Stimulated activated CD8-positive, alpha-beta memory T cell treated with anti-CD3 and anti-CD28 coated beads, Interleukin-4, amount 100 ng/mL, for 24 hours (primary cell): ENCODE measurements at places on chromosomes 6 and 20.

DNA sequence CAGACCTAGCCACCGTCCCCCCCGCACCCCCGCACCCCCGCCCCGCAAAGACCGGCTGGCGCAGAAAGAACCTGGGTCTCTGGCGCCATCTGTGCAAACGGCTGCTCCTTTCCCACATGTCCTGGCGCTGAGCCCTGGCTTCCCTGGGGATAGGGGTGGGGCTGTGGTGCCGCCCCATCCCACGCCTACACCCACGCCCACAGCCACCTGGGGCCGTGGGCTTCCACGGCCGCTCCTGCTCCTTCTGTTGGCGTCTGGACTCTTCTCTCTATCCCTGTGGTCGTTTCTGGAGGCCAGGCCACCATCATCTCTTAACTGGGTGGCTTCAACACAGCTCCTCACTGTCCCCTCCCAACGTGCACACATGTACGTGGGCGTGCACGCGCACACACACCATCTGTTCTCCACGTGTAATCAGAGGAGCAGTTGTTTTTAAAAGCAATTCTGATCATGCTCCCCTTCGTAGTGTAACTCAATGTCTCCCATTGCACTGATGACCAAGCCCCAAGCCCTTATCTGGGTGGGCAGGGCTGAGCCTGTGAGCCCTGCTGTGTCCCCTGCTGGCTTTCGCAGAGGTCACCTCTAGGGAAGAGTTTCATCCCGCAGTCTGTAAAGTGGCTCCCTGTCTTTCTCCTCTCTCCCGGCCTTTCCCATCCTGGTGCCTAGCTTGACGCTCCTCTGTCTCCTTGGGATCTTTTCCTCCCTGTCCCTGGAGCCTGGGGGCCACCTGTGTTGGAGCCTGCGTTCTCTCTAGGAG is 31.9 kb upstream of the FAM83D start:
- DNase-seq: no peak

- DNase-seq: no peak
These were observed 310.5 kb downstream of the TAF4 start for GRCh38 chr20:61754976-61755778.

DNA sequence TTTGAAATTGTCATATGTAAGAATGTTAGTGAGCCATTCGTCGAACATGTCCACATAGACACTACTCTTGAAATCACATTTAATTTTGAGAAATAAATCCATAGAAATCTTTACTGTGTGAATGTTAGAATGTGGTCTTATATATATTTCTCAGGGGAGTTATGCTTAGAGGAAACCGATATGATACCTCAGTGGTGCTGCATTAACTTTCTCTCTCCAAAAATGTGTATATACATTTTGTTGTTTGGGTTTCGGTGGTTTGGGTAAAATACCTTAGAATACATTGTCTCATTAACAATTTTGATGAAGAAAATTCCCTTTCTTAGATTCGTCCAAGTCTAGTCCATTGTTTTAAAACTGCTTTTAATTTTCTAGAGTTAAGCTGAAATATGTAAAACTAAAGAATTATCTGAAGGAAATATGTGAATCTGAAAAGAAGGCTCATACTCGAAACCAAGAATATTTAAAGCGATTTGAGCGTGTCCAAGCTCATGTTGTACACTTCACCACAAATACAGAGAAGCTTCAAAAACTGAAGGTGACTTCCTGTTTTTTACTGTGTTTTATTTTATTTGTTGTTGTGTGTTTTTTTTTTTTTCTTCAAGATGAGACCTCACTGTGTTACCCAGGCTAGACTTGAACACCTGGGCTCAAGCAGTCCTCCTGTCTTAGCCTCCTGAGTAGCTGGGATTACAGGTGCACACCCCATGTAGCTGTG is 10.3 kb downstream of the KIZ start:
- no peak for DNase-seq

DNA sequence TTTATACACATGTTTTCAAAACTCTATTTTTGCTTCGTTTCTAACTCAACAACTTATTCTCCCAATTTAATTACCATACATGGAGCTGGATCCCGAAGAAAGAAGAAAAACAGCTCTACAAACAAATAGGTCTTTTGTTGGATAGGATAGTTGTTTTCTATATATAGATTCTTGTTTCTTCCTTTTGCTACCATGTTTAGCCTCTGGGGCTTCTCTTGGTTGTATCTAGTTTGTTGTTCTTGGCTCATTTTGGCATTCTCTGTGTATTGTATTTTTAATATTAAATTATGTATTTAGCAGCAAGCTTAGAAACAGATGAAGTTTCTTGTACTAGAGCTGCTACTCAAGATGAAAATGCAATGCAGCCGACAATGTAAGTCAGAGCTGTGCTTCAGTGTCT is 60.9 kb downstream of the PLCB4 start:
- DNase-seq: no peak

GRCh38 chr6:25578538-25578937 is 73.5 kb upstream of the SCGN start:
- DNase-seq: no peak

DNA sequence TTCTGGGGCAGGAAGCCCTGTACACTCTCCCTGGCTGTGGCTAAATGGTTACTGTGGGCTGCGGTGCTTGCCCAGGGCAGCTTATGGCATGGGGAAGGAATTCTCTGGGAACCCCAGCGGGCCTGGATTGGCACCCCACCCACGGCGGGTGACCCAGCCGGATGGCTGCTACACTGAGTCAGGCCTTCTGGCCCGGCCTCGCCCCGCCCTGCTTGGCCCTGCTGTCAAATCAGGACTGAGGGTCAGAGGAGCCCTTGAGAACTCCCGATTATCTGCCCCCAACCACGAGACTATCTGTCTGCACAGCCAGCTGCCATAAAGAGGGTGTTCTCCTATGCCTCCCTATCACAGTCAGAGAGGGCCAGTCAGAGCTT is 7.3 kb upstream of the ITPR3 start:
- DNase-seq: no peak

DNA sequence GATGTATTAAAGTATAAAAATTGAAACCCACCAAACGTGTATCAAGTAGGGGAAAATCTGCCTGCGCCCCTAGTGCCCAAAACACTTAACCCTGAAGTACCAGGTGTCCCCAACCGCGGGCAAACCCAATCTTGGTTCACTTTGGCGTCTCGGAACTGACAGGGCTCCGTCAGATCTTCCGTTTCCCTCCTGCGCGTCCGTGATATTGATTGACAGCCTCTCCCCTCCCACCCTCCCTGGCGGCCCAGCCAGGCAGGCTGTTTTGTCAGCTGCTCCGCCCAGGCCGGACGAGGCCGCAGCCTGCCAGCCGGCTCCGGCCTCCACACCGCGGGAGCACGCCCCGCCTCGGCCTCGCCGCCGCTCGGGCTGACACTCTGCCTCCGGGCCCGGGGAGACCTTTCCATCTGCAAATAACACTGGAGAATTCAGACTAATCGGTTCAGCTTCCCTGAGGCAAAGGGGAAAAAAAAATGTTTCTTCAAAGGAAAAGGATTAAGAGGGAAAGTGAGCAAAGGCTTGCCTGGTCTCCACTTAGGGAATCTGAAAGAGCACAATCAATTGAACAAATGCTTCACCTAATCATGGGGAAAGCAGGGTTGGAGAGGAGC is 234.9 kb upstream of the MCHR2 start:
- DNase-seq: peak; percentile 21

DNA sequence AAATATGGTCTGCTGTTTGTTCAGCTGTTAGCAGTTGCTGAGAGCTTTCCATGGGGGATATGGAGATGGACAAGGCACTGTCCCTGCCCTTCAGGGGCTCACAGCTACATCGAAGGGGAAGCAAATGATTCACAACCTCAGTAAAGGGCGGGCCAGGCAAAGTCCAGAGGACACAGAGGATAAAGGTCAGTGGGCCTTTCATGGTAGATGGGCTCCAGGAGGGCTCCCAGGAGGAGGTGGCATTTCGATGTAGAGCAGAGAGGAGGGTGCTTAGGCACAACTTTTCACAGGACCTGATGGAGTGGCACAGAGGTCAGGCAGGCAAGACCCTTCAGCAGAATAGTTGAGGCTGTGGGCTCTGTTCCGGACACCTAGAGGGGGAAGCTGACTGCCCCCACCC is 15.2 kb upstream of the MLN start:
- DNase-seq: no peak

DNA sequence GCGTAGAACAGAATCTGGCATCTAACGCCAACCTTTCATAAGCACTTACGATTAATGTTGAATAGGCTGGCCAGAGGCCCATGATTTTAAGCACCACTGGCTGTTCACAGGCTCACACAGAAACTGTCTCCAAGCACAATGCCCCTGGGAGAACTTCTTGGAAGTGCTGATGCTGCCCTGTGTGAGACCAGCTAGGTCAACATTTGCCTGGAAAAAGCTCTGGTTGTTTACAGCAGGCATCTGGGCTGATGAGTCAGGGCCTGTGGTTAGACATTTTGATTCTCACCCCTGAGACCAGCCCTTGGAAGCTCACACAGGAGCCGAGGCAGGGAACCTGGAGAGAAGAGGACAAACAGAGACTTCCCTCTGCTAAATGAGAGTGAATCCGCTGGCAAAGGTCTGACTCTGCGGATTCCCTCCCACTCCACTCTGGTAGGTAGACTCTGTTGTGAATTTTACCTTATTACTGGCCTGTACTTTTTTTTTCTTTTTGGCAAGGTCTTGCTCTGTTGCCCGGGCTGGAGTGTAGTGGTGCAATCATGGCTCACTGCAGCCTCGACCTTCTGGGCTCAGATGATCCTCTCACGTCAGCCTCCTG is 6.8 kb upstream of the SULF2 start:
- DNase-seq: no peak

- no peak for DNase-seq
These were observed 93.9 kb downstream of the JAG1 start for GRCh38 chr20:10579942-10580341.

DNA sequence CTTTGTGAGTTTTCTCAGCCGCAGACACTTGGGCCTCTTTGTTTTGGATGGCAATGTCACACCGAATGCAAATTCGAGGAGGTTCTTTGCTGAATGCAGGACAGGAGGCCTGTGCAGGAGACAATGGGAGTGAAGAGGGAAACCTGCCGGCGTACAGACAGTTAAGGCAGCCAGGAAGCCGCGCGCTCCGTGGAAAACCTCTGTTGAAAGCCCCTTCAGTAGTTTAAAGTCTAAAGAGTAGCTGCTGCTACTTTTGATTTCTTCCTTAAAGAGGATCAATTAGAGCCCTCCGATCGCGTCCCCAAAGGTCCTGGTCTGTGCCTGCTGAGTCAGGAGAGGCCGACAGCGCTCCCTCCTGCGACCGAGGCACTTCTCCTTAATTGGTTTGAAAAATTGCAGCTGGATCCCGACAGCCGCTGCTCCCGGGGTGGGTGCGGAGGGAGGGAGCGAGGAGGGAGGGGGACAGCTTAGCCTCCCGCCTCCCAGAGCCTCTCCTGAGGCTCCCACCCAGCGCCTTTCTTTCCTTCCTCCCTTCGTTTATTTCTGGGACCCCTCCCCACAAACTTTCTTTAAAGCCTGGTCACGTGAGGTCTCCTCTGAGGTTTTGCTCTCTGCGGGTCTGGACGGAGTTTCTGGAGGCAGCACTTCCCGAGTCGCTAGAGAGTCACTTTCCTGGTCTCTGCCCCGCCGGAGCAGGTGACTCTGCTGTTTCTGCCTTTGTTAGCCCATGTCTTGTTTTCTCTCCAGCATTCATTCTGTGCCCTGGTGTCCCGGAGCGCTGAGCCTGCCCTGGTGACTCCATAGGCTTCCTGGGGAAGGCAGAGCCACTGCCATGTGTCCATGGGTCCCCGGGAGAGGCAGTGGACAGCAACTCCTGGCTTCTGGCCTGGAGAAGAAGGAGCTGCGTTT is 22.3 kb upstream of the RPP40 start:
- no peak for DNase-seq

DNA sequence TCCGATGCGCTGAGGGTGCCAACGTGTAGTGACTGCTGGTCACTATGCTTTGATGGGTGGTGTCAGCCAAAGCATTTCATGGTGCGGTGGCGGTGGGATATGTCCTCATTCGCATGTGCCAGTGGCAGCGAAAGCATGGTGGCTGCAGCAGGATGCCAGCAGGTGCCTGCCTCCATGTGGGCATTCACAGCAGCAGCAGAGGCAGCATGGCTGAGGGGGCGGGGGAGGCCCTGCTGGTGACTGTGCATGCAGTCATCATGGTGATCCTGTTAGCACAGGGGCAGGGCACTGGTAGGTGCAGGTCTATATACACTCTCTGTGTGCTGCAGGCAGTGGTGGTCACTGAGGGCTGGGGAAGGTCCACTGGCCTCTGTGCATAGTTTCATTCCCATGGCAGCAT is 22.0 kb downstream of the FIG4 start:
- DNase-seq: no peak

GRCh38 chr6:141548966-141549365 is 583.8 kb upstream of the GJE1 start:
- no peak for DNase-seq

GRCh38 chr6:161274488-161274858 is 612 bp upstream of the AGPAT4 start:
- DNase-seq: no peak

DNA sequence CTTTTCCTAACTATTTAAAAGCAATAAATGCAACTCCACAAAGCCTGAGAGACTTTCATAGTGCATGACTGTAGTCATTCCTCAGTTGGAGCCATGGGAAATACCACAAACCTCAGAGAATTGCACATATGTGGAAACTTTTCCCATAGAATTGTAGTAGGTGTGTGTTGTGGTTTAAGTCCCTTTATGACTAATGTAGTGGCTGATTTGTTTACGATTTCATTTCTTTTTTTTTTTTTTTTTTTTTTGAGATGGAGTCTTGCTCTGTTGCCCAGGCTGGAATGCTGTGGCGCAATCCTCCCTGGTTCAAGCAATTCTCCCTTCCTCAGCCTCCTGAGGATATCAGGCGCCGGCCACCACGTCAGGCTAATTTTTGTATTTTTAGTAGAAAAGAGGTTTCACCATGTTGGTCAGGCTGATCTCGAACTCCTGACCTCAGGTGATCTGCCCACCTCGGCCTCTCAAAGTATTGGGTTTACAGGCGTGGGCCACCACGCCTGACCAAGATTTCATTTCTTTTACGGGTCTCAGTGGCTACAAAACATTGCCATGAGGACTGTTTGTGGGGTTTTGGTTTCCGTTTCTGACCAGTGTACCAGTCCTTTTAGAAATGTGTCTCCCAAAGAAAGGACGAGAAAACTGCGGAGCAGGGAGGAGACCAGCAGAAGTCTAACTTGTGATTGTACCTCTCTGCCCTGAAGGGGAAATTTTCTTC is 212.1 kb upstream of the MARCKS start:
- no peak for DNase-seq

DNA sequence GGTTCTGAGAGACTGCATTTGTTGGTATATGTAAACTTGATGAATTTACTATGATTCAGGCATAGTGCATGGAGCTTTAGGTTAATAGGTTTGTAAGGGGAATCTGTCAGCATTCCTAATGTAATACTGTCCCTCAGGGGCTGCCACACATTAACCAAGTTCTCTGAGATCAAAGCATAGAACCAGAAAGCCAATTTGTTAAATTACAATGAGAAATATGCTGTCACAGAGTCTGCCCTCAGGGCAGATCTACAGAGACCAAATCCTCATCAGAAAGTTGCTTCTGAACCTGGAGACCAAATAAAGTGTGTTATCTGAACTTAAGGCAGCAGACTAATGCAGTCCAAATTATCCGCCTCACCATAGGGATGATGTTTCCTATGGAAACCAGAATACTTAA is 250.8 kb upstream of the HTR1E start:
- no peak for DNase-seq
